ENCODE measurements at places on chromosomes 12 and 14.

- DNase-seq, result no peak
Measured at GRCh38 chr12:1911598-1912575, 6.6 kb downstream of the CACNA2D4 start.

DNA sequence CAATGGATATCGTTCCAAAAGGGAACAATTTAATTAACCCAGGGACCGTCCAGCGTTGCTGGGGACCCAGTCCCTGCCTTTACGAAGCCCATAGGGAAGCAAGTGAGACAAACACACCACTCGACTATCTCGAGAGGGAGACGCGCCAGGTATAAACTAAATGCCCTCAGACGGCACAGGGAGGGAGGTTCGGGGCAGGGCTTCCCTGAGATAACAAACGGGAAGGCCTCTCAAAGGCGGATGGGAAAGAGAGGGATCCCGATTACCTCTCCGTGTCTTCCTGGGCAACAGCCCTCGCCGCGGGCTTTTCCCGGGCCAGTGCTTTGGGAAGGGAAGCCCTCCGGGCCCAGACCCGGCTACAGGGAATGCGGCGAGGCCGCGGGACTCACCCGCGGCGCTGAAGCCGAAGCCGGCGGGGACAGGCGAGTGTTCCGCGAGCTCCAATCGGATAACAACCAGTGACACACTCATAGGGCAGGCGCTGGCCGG is 390 bp downstream of the BRAP start:
- DNase-seq, result peak; percentile 68

DNA sequence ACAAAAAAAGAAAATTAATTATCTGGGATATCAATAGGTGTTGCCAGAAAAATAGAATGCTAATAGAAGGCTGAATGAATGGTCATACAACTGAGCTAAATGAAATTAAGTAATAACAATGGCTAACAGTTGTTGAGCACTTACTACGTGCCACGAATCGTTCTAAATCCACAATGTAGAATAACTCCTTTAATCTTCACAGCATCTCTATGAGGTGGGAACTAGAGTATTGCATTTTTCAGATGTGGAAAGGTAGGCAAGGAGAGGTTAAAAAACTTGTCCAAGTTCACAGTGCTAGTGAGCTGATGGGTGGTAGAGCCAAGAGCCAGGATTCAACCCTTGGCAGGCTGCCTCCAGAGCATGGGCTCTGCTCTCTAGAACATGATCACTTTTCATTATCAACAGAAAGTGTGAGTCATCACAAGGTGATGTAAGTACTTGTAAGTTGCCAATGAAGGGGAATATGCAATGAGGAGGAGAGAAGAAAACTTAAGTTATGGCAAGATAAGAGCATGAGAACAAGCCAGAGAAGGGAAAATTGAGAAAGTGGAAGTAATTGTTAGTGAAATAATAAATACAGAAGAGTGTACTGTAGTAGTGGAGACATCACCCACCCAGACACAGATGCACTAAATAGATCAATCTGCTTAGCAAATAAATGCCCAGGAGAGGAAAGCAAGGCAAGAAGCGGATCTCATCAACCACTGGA is 122.1 kb downstream of the PRKD1 start:
- peak; percentile 92 for DNase-seq

DNA sequence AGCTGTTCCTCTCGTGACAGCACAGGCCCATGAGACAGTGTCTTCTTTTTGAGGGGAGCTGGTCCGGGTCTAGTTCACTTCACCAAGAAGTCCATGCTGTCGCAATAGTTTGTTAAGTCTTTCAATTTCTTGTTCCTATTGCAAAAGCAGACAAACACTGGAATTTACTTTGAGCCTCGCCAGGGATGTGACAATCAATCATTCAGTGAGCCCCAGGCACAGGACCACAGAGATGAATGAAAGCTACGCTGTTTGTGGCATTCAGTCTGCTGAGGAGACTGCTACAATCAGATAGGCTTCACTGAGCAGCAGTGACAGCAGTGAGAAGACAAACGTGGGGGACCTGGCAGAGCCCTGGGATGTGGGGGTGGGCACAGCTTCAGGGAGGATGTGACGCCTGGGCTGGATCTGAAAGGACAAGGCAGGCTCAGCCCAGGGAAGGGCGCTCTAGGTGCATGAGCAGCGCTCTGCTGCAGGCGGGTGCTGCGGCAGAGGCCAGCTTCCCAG is 35.5 kb downstream of the TCTN1 start:
- DNase-seq, result no peak

DNA sequence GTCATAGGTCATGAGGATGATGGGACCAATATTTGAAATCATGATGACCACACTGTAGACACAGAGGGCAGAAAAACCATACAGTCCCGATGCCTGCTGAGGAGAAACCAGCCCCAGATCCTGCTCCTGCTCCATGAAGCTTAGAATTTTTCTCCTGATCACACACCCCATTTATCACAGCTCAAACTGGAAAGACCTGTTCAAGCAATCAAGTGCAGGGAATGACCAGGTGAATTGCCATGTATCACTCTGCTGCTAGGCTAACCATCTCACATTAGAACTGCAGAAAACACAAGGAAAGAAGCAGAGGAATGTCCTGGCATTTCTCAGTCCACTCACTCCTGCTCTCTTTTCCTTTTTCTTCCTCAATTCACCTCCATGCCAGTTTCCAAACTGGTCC is 18.1 kb downstream of the MANSC1 start:
- DNase-seq, result peak; percentile 23

GRCh38 chr12:108653082-108653516 is 19.4 kb upstream of the SELPLG start:
- no peak for DNase-seq

DNA sequence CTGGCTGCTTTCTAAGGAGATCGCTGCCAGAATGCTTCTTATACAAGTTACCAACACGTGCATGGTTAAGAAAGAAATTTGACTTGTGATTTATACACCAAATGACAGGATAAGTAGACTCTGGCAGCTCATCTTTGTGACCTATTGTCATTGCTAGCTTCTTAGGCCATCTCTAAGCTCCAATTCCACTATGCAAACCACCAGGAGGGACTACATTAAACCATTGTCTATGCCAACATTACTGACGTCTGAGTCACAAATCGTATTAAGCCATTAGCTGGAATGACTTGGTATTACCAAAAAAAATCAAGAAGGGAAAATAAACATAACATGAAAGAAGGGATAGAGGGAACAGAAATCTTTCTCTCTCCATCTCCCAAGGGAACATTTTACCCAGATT is 15.8 kb upstream of the VPS33A start:
- peak; percentile 58 for DNase-seq

DNA sequence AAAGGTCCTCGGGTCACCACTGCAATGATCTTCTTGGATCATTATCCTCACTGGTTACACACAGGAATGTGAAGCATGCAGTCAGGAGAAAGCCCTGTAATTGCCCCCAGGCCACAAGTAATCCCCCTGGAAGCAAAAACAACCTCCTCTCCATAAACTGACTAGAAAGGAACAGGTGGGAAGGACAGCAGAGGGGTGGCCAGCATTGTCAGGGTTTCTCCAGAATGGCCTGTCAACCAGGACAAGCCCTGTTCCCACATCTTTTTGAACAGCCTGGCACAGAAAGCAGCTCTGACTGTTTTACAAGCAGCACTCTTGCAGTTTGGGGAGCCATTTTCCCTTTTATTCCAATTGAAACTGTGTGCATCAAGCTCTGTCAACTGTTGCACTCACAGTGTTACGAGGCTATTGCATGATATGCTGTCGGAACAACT is 36.1 kb downstream of the TMCC3 start:
- peak; percentile 95 for DNase-seq

DNA sequence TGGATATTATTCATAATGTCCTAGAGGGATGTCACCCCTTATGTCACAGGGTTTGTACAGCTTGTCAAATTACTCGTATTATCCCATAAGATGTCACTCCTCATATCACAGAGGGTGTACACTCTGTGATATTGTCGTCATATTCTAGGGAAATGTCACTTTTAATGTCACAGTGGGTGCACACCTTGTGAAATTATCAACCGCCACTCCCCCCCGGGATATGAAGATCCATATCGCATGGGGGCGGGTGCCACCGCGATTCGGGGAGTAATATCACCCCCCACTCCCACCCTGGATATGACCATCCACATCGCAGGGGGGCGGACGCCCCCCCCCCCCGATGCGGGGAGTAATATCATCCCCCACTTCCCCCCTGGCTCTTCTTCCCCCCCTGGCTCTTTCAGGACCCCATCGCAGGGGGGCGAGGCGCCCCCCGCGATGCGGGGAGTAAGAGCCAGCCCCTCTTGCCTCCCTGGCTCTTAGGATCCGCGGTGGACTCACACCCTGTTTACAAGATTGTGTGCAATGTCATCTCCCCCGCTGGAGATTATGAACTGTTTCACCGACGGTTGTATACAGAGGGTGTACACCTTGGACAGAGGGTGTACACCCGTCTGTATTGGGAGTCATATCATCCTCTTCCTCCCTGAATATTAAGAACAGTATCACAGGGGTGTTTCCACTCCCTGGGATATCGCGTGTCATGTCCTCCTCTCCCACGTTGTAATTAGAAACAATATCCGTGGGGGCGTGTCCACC is 92.8 kb downstream of the FRMD6 start:
- DNase-seq, result no peak

- no peak for DNase-seq
Measured at GRCh38 chr12:114122016-114122415, 155.9 kb upstream of the RBM19 start.

DNA sequence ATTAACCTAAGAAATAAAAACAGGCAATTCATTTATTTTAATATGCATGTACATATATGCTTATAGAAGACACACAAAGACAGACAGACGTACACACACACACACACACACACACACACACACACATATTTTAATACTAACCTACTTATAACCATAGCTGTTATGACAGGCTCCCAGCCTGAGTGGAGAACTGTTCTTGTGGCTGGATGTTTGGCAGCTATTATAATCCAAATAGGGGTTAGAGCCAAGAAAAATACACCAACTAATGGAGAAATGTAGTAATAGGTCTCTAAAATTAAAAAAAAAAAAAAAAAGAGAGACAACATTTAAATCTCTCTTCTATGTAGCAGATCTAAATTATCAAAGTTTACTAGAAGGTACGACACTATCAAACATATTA is 91.8 kb downstream of the SLC41A2 start:
- DNase-seq, result no peak

- DNase-seq, result no peak
Measured at GRCh38 chr14:70077720-70078119, 111.0 kb downstream of the SLC8A3 start.

DNA sequence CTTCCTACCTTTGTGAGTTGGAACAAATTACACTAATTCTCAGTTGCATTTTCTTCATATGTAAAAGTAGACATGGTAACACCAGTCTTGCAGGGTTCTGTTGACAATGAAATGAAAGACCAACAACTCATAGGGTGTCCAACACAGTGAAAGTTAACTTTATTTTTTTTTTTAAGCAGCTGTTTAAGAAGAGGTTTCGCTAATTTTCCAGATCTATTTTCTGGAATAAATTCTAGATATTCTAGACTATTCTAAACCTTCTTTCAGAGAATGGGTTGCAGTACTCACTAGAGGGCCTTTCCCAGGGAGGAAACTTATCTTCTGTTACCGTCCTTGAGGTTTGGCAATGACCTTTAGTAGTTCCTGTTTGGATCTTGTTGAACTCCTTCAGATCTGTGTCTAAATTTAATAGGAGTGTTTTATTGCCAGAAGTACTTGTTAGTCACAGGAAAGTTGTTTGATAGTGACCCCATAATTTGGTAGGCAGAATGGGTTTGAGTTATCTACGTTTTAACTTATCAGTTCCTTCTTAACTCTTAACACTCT is 2.8 kb upstream of the ART4 start:
- DNase-seq, result no peak

- DNase-seq, result no peak
Measured at GRCh38 chr14:38185671-38186070, 22.0 kb upstream of the SSTR1 start.

- no peak for DNase-seq
Measured at GRCh38 chr12:94127239-94128131, 20.9 kb upstream of the PLXNC1 start.

DNA sequence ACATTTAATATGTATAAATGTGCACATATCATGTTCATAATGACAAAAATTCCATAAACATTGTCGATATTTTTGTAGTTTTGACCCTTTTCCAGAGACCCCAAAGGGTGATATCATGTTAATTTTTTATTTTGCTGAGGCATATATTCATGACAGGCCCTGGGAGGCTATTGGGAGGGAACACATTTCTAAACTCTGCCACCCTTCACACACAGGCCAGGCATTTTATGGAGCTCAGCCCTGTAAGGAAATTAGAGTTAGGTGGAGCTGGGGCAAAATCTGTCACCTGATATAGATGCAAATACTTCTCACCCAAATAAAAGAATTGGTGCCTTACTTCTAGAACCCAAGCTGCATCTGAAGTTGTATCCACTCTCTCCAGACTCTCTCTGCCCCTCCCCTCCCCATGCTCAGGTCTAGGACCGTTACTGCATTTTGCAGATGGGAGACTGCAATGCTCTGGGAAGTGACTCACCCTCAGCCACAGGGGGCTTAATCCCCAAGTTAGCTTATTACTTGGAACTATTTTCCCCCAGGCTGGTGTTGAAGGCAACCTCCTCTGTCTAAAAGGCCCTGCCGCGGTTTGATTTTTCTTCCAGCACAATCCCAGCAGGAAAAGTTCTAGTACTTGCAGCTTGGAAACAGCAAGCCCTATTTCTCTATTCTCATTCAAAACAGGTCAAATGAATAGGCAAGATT is 238.9 kb downstream of the EMP1 start:
- peak; percentile 85 for DNase-seq

GRCh38 chr14:92668276-92668973 is 80.0 kb downstream of the LGMN start:
- no peak for DNase-seq

- peak; percentile 94 for DNase-seq
Measured at GRCh38 chr12:2198005-2198501, 145.3 kb downstream of the CACNA1C start.

DNA sequence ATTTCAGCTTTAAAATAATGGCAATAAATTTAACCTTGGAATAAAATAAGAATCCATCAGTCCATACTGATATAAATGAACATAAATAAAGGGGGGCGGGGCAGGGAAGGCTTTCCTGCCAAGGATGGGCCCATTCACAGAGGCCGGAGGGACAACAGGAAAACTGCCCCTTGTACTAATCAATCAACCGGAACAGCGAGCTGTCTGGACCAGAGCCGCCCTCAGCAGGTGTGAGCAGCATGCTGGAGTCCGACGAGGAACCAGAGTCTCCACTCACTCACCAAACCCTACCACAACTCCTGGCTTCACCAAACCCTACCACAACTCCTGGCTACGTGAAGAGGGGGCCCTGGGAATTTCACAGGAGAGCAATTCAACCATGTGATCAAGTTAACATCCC is 51.3 kb downstream of the RIMBP2 start:
- no peak for DNase-seq

All from mesendoderm (in vitro differentiated cells).